Activated CD4-positive, alpha-beta T cell treated with anti-CD3 and anti-CD28 coated beads, Interleukin-2, amount 10 ng/mL, durations not matched to agents 7 days and 5 days (primary cell): ENCODE measurements at places on chromosomes 1 and 21.

DNA sequence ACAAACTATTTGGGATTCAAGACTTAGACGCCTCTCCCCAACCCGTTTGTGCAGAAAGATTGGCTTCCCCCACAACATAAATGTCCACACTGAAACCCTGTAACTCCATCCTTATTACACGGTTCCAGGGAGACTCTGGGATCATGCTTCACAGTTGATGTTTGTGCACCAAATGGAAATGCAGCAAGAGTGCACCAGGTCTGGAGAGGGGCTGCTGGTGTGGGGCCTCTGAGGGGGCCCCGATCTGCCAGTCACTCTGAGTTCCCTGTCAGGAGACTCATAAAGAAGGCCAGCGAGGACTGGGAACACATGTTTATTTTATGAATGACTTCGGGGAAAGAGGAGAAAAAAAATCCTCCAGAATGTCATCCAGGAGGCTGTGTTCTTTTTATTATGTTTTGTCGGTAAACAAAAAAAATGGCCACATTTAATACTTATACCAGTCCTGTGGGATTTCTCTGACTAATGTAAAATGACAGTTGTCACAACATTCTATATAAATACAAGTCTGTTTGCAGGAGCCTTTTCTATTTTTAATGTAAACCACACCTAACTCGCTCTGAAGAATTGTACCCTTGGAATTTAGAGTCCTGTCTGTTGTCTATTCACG lies 439.1 kb upstream of the VAMP3 start:
- no peak for DNase-seq

GRCh38 chr1:69157046-69157756 lies 410.5 kb upstream of the LRRC7 start:
- DNase-seq: no peak

DNA sequence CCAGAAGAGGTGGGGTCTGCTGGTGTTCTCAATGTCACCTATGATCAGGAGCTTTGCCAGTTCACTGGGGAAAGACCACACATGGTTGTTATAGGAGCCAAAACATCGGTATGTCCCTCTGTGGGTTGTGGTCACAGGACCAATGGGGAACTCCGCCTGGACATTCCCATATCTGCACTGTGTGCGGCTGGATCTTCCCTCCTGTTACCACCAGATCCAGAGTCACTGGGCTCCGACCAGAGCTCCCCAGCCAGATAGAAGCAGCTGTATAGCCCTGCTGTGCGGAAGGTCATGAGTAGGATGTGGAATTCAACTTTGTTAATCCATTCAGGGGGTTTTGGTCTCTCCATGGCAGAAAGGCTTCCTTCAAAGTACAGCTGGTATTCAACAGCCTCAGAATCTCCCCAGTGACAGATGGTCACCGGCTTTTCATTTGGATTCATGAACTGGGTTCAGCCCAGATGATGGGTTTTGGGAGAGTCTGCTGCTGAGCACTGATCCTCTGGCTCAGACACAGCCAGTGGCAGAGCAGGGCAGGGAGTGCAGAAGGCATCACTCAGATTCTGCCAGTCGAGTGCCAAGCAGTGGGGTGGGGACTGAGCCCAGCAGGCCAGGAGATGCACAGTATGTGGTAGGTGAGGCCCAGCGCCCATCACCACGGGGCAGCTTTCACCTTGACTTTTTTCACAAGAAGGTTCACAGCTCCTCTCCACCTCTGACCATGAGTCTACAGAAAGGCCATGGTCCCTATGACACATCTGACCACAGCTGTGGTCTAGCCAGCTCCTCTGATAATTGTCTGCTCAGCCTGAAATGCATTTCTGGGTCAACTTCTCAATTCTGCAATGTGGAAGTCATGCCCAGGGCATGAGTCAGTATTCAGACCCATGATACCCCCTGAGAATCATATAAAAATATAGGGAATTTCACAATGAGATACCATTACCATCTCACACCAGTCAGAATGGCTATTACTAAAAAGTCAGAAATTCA lies 2.9 kb upstream of the SHCBP1L start:
- DNase-seq: no peak

- no peak for DNase-seq
These were observed 20.1 kb downstream of the FMO3 start for GRCh38 chr1:171110621-171111326.

GRCh38 chr1:201183753-201184152 lies 6.9 kb upstream of the IGFN1 start:
- no peak for DNase-seq

- DNase-seq: no peak
These were observed 115.8 kb upstream of the PBX1 start for GRCh38 chr1:164443166-164443565.

GRCh38 chr1:90726986-90727480 lies 9.9 kb upstream of the BARHL2 start:
- no peak for DNase-seq

DNA sequence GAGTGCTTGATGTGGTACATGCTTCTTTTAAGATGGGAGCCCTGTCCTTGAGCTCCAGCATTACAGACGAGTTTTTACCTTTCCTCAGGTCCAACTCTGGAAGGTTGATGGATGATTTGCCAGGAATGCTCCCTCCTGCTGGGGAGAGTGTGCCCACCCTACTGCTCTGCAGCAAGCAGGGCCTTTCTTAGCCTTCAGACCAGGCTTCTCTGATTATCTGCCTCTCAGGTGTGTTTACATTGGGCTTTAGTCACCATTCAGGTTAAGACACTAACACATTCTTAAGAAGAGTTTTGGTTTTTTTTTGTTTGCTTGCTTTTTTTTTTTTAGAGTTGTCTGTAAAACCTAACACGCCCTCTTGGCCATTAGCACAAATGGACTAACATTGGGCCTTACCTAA lies 301.8 kb downstream of the KCNT2 start:
- DNase-seq: no peak

GRCh38 chr1:27958513-27958912 lies 1.3 kb upstream of the XKR8 start:
- DNase-seq: no peak

DNA sequence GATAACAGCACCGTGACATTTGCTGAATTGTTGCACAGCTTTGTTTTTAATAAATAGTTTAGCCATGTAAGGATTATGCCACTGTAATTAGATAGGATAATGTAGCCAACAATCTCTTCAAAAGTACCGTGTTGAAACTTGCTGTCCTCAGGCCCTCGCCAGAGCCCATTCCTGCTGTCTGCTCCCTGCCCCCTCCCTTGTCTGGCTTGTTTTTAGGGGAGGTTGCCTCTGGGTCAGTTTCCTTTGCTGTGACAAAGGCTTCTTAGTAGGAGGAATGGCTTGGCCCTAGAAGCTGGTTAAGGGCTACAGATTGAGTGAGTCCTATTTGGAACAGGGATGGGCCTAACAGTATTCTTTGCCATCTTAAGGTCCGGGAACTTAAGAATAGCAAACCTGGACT lies 107.9 kb downstream of the LMO4 start:
- DNase-seq: no peak

GRCh38 chr1:77832901-77833300 lies 53.5 kb downstream of the MIGA1 start:
- DNase-seq: no peak

DNA sequence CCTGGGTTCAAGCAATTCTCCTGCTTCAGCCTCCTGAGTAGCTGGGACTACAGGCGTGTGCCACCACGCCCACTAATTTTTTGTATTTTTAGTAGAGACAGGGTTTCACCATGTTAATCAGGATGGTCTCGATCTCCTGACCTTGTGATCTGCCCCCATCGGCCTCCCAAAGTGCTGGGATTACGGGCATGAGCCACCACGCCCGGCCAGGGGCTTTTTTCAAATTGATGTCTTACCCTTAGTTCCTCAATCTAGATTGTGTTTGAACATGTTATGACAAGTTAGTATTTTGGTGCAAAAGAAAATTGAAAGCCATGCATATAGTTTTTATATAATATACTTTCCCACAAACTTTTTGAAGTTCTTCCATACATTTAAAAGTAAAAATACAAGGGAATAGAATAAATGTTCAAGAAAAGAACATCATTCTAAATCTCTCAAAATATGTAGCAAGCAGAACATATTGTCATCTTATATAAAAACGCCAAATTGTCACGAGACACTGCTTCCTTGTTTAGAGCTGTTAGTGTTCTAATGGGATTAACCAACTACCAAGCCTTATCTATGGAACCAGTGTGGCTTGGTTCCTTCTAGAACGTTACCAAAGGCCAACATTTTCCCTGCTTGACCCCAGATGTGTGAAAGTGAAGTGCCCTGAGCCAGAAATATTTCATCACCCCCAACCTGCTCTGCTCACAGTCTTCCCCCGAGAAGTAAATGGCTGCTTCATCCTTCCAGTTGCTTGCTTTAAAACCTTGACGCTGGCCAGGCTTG lies 9.5 kb upstream of the PLEKHM2 start:
- DNase-seq: no peak

GRCh38 chr1:218436997-218437396 lies 91.9 kb downstream of the TGFB2 start:
- no peak for DNase-seq

GRCh38 chr1:224860488-224861338 lies 68.8 kb upstream of the DNAH14 start:
- no peak for DNase-seq

- no peak for DNase-seq
These were observed 1.9 kb upstream of the OLFML2B start for GRCh38 chr1:162025541-162025940.

- DNase-seq: no peak
These were observed 112.1 kb upstream of the NEGR1 start for GRCh38 chr1:72394457-72394856.

DNA sequence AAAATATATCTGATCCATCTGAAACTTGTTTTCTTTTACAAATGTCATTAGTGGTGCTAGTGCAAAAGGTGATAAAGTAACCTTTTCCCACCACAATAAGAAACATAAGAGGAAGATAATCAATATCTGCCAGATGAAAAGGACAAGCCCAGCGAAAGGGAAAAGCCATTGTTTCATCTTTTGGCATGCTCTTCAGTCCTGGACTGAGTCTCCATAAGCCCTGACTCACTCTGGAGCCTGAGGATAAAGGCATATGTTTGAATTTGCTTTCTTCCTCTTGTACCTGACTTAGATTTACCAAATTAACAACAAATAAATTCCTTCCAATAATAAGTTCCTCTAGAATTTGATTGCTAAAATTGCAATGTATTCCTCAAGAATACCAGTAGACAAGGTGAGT lies 13.6 kb downstream of the DNAJC11 start:
- DNase-seq: no peak

DNA sequence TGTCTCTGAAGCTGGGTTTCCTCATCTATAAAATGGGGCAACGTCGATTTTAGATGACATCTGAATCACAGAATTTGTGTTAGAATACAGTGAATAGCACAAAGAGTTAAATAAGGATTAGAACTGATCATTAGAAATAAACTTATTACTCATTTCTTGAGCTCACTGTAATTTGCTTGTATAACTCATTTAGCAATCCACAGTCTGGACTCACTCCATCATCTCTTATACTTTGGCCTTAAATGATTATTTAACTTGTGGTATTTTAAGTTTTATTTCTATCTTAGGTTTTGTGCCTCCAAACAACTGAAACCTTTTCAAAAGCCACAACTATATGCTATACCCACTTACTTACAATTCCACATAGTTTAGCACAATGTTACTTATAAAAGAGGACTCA lies 128.0 kb downstream of the CDC42BPA start:
- DNase-seq: no peak

- DNase-seq: peak; percentile 18
These were observed 60.2 kb upstream of the CFAP126 start for GRCh38 chr1:161427733-161428516.

- no peak for DNase-seq
These were observed 115.6 kb upstream of the KIAA1614 start for GRCh38 chr1:180796897-180797640.

DNA sequence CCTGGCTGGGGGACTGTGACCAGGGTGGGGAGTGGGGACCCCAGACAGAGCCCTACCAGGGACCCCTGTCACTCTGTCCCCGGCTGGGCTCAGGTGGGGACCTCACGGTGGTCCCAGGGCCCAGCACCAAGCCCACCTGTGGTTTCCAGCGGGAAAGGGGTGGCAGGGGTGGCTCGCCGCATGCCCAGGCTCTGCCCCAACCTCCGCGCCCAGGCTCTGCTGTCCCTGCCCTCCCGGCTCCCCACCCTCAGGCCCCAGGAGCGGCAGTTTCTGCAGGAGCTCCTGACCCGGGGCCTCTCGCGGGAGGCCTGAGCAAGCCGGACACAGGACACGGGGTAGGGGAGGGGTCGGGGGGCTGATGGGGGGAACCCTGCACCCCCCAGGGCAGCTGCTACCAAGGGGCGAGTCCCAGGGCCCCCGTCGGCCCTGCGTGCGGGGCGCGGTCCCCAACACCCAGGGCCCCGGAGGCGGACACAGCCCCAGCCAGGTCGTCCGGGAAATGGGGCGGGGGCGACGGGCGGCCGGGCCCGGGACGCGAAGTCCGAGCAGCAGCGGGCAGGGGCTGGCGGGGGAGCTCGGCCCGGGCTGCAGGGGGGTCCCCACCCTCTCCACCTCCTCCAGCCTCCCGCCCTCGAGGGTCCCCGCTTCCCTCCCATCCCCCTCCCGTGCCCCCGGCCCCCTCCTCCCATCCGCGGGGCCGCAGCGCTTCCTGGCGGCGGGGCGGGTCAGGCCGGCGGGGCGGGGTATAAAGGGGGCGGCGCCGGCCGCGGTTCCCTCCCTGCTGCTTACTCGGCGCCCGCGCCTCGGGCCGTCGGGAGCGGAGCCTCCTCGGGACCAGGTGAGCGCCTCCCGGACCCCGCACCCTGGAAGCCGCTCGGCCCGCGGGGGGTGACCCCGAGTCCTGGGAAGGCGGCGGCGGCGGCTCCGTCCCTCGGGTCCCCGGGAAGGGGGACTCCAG lies at the start of gene COL6A2:
COL6A2 (plus strand) TSS at position 777 of the 958 bp plus-strand sequence.
- DNase-seq: peak; percentile 41

- DNase-seq: no peak
These were observed at the start of gene PLD5 for GRCh38 chr1:242524571-242525359. TSS of gene PLD5 (minus strand) at chr1:242524697.

- DNase-seq: no peak
These were observed 58.0 kb upstream of the PRMT6 start for GRCh38 chr1:106998431-106999002.

GRCh38 chr1:113984710-113985109 lies 5.4 kb downstream of the OLFML3 start:
- DNase-seq: no peak

- DNase-seq: no peak
These were observed 1383.1 kb upstream of the ADGRL2 start for GRCh38 chr1:80417671-80418070.

DNA sequence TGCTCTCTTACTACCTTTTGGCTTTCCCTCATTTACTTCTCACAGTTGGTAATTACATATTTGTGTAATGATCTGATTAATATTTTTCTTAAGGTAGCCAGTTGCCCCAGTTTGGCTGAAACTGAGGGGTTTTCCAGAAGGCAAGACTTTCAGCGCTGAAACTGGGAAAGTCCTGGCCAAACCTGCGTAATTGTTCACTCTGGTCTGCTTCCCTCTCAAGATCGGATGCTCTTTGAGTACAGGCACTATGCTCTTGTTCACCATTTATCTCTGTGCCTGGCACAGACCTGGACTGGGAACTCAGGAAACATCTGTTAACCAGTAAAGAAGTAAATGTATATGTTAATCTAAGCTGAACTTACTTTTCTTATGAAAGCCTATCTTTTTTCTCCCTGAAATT lies 209.6 kb upstream of the HOOK1 start:
- DNase-seq: no peak
